Left lobe of liver (tissue), 2 donors: ENCODE measurements at places on chromosomes 2 and 18. TPM values are rescaled to one million over a fixed set of nuclear protein-coding genes. Genes with fewer than 3 reads are reported as not detected.

GRCh38 chr2:61877571-61878245 lies 10.7 kb downstream of the CCT4 start:
- DNase-seq: no peak

DNA sequence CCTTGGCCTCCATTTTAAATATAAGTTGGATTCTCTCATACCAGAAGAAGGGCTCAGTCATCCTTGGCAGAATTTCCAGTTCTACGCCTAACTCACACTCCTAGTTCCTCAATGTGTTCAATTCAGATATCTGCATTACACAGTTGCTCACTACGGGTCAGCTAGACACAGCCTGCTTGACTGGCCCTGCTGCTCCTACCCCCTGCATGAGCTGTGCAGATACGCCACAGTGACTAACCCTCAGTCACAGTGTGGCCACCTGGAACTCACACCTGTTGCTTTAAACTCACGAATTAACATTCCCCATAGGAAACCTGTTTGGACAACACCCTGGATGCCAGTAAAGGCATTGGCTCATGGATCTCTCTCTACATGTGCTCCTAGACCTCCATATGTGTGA lies 429.6 kb downstream of the NCKAP5 start:
- no peak for DNase-seq

DNA sequence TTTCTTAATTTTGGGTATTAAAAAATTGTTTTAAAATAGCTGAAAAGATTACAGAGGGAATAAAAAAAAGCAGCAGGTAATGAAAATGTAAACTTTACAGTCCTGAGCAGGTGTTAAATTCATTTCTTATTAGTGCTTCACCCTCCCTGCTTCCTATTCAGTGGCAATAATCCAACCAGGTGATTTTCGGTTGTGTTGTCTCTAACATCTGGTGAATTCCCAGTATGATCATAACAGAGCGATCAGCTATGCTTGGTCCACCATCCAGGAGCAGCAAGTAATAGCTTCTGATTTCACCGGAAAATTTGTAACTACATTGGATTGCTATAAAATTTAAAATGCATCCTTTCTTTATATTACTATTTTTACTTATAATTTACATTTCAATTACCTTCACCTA lies 673.1 kb downstream of the SOCS6 start:
- DNase-seq: no peak

DNA sequence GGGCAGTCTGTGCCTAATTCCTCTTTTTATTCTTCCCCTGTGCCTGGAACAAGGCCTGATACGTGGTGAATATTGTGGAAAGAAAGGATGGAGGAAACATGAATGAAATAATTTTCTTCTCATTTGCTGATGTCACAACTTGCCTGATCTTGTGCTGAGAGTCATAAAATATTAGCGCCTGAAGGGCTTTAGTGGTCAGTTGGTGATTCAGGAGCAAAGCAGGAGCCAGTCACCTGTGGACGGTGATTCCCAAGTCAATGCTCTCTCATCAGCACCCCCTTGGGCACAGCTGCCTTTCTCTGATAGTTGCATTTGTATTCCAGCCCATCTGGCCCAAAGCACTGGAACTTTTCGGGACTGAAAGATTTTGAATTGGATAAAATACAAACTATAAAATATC lies 502.6 kb upstream of the RAB12 start:
- no peak for DNase-seq

- no peak for DNase-seq
Observed at GRCh38 chr18:10860928-10861327, 288.4 kb downstream of the PIEZO2 start.

DNA sequence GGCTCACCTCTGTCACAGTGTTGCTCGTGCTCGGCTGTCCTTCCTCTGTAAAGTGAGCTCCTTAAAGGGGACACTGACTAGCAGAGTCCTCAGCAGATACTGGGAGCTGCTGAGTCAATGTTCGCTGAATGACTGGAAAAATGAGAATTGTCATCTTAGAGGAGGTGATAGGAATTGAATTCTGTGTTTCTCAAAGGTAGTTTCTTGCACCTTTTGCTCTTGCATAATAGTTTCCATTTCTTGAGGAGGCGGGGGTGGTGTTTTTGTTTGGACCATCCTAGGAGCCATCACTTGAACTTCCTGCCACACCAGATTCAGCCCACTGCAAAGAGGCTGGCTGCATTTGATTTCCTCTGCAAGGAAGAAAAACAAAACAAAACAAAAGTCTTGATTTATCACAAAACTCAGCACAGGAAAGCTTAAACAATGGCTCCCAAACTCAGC lies 11.4 kb upstream of the RFX8 start:
- no peak for DNase-seq

DNA sequence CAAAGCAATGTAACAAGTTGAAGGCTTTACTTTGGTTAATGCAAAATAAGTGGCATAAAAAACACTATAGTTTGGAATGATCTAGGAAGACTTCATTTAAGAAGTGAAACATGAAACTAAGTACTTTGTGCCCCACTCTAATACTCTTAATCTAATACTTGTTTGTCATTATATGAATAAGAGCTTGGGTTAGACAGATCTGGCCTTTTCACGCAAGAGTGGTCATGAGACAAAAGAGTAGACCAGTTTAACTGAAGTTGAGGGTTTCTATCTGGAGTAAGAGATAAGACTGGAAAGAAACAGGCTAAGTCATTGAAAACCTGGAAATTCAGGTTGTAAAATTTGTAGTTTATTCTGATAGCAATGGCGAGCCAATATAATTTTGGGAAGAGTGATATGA lies 2.8 kb downstream of the SLC30A6 start:
- DNase-seq: no peak

- no peak for DNase-seq
Observed at GRCh38 chr2:214006601-214007000, 404.3 kb upstream of the VWC2L start.

The TRPM8 gene
- total RNA-seq: 66.5 TPM

The PECR gene
- total RNA-seq: 95.5 TPM
